Mammary epithelial cell (primary cell): ENCODE measurements at places on chromosomes 16 and 17.

DNA sequence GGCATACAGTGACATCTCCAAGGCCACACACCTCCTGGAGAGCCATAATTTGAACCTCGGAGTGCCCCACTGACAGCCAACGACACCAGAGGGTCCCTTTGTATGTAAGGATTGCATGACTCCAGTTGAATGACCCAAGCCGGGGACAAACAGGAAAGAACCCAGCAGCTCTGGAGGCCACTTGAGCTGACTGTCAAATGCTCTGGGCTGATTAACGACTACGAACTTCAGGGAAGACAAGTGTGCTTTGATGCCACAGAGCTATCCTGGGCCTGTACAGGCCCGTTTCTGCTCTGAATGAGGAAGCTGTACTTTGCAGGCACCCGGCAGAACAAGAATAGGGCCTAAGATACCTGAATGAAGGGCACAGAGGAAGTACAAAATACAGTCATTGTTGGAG, 404.6 kb downstream of the SLC39A11 start:
- peak; percentile 80 for DNase-seq

DNA sequence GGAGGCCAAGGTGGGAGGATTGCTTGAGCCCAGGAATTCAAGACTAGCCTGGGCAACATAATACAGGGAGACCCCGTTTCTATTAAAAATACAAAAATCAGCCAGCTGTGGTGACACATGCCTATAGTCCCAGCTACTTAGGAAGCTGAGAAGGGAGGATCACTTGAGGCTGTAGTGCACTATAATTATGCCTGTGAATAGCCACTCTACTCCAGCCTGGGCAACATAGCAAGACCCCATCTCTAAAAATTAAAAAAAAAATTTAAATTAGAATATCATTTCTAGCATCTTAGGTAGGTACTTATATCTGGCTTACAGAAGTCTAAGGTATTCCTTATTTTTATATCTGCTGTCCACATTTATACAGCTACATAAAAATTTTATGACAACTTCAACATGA, 7.5 kb upstream of the SMG8 start:
- no peak for DNase-seq

DNA sequence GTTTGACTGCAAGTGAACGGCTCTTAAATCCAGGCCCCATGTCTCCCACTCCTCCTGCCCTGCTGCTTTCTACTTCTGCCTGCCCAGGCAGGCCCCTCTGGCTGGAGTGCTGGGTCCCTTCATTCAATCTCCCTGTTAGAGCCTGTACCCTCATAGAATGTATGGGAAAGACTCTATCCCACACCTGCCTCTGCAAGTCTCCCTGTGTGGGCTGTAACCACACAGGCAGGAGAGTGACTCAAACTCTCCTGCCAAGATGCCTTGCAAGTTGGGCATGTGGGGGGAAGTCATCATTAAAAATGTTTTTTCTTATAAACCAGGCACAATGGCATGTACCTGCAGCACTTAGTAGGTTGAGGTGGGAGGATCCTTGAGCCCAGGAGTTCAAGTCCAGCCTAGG, 77.5 kb downstream of the PLXDC1 start:
- peak; percentile 86 for DNase-seq

GRCh38 chr16:86942151-86943051, 364.1 kb downstream of the FOXL1 start:
- DNase-seq, result no peak

- peak; percentile 16 for DNase-seq
Measured at GRCh38 chr16:426115-426905, 861 bp downstream of the RAB11FIP3 start.

GRCh38 chr17:5139458-5139732, 23.6 kb downstream of the USP6 start:
- DNase-seq, result no peak

GRCh38 chr16:84949772-84950436, 61.4 kb downstream of the ZDHHC7 start:
- DNase-seq, result no peak

- DNase-seq, result no peak
Measured at GRCh38 chr17:65978871-65979270, 213.1 kb downstream of the CEP112 start.

GRCh38 chr16:89051521-89052166, 42.0 kb upstream of the ACSF3 start:
- DNase-seq, result no peak

DNA sequence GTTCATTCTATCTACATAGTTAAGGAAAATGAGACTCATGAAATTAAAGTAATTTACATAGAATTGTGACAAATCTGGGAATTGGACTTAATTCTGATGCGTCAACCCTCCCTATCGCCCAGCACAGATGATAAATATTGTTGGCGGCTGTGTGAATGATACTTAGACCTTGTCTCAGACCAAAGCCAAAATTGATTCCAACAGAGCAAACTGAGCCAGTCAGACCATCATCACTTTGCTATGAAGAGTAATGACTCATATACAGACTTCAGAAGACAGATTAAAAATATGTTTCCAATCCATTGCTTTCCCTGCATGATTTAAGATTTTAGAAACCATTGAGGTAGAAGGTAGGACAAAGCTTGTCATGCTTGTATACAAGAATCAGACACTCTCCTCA, 1156.7 kb upstream of the CDH8 start:
- no peak for DNase-seq

- peak; percentile 20 for DNase-seq
Measured at GRCh38 chr17:39782980-39783379, 45.2 kb downstream of the GRB7 start.

DNA sequence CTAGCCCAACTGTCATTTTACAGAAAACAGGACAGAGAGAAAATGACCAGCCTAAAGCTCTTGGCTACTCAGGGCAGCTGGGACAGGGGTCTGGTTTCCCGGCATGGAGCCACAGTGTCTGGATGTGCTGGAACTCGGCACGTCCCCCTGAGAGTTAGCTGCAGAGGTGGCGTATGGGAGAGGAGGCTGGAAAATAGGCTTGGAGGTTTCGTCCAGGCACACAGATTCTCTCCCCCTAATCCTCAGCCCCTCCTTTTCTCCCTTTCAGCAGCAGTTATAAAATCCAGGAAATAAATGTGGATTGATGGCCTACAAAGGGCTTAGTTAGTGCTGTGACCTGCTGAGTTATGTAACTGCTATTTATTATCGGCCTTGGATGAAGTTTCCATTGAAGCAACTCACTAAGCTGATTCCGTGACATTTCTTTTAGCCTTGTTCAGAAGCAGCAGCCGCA, 89.5 kb upstream of the TOB1 start:
- DNase-seq, result no peak

- DNase-seq, result no peak
Measured at GRCh38 chr17:20702692-20703091, 123.2 kb downstream of the CDRT15L2 start.
